ENCODE measurements at places on chromosomes 6 and 20. TPM values are rescaled to one million over a fixed set of nuclear protein-coding genes. Genes with fewer than 3 reads are reported as not detected.

DNA sequence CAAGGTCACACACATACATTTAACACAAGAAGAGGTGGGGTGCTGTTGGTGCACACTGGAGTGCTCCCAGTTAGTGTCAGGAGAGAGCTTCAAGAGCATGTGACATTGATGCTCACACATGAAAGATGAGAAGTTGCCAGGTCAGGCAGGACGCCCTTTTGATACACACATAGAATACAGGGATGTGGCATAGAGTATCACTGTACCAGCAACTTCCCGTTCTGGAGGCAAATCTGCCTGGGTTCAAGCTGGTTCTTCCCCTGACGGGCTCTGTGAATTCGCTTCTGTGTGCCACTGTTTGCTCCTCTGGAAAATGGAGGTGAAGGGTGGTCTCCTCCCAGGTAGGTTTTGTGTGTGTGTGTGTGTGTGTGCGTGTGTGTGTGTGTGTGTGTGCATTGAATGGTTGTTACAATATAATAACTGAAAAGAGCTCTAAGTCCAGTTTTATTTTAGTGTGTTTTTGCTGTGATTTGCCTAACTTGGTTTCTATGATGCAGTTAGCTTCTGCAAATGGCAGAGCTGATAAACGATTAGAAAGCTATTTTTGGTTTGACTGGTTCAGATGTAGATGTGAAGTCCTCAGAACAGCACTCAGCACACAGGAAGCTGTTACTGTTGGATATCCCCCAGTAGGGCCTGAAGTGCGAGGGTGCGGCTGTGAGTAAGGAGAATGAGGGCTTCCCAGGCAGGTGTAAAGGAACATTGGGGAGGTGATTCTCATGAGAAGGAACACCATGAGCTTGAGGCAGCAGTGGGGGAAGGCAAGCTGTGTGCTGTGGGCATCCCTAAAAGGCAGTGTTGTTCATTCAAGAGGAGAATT, 53.4 kb downstream of the HIVEP1 start:
- no peak for DNase-seq
- no peaks in the 10 kb centered on the region for H3K4me1 ChIP-seq
- no peaks in the 10 kb centered on the region for H3K36me3 ChIP-seq
- H3K27ac ChIP-seq = no peak overlapping the region
- H3K4me3 ChIP-seq = no peak overlapping the region

GRCh38 chr6:96381246-96381645, 140.4 kb upstream of the UFL1 start:
- no peaks in the 10 kb centered on the region for H3K36me3 ChIP-seq
- H3K27ac ChIP-seq = no peak overlapping the region
- no peak overlapping the region for H3K4me3 ChIP-seq
- no peak for DNase-seq

- no peaks in the 10 kb centered on the region for H3K36me3 ChIP-seq
- no peak overlapping the region for H3K27ac ChIP-seq
- H3K4me1 ChIP-seq = no peaks in the 10 kb centered on the region
- DNase-seq = no peak
Observed at GRCh38 chr6:37316071-37316470, 37.7 kb upstream of the RNF8 start.

DNA sequence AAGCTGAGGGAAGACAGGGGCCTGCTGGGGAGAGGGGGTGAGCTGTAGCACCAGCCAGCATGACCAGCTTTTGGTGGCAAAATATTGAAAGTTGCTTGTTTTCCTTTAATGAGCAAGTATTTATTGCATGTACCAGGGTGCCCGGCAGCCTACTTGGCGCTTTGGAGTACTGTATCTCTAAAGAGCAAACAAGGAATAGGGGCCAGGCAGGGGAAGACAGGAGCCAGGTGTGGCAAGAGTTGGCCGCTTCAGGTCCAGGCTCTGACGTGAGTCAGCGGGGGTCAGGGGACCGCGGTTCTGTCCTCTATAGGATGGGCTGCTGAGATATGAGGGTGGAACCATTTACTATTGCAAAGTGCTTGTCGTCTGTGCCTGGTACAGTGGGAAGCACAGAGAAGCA, 63.1 kb downstream of the PSMG4 start:
- DNase-seq = no peak
- no peak overlapping the region for H3K27ac ChIP-seq
- no peaks in the 10 kb centered on the region for H3K36me3 ChIP-seq
- H3K27me3 ChIP-seq = no peaks in the 10 kb centered on the region
- no peak overlapping the region for H3K4me3 ChIP-seq

DNA sequence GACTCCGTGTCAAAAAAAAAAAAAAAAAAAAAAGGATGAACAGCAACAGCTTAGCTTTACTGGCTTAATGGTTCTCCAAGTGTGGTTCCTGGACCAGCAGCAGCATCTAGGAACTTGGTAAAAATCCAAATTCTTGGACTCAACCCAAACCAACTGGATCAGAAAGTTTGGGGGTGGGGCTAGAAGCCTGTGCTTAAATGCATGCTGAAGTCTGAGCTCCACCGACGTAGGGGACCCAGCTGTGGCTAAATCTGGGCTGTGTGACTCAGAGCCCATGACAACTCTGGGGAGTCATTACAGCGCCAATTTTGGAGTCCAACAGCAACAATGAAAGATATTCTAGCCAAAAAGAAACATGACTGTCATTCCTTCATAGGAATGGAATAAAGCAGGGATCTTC, 13.6 kb upstream of the CHD6 start:
- no peak overlapping the region for H3K27ac ChIP-seq
- DNase-seq = peak; percentile 38
- H3K27me3 ChIP-seq = no peaks in the 10 kb centered on the region
- H3K36me3 ChIP-seq = no peaks in the 10 kb centered on the region
- H3K4me1 ChIP-seq = no peaks in the 10 kb centered on the region

DNA sequence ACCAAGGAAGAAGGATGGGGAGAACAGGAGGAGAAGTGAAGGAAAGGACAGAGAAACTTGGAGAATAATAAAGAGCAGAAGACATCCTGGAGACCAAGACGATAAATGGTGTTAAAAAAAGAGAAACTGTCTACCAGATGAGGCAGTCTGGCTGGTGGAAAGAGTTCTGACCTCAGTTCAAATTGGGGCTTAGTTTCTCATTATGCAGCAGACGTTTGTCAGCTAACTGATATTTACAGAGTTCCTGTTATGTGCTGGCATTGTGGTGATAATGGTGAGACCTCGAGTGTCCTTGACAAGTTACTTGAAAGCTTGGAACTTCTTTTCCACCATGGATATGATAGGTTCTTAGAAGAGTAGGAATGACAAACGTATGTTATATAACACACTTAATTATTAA, 142.7 kb downstream of the LRRC1 start:
- H3K4me3 ChIP-seq = no peak overlapping the region
- no peak for DNase-seq
- H3K36me3 ChIP-seq = no peaks in the 10 kb centered on the region

DNA sequence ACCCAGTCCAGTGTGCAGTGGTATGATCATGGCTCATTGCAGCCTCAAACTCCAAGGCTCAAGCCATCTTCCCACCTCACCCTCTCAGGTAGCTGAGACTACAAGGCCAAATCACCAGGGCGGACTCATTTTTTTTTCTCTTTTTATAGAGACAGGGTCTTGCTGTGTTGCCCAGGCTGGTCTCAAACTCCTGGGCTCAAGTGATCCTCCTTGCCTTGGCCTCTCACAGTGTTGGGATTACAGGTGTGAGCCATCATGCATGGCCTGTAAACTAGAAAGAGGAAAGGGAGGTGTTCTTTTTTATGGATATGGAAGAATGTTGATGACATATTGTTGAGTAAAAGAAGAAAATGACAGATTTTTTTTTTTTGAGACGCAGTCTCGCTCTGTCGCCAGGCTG, 5.1 kb upstream of the BEND3 start:
- H3K4me1 ChIP-seq = peaks cover 9% of the 10 kb centered on the region
- no peak for DNase-seq
- H3K36me3 ChIP-seq = no peaks in the 10 kb centered on the region
- H3K27ac ChIP-seq = no peak overlapping the region
- H3K27me3 ChIP-seq = no peaks in the 10 kb centered on the region

GRCh38 chr20:20261159-20261558, 106.7 kb upstream of the INSM1 start:
- H3K4me1 ChIP-seq = no peaks in the 10 kb centered on the region
- H3K36me3 ChIP-seq = no peaks in the 10 kb centered on the region
- DNase-seq = no peak

- peak overlapping the region; percentile 100 for H3K27ac ChIP-seq
- H3K4me1 ChIP-seq = no peaks in the 10 kb centered on the region
- DNase-seq = peak; percentile 90
- no peaks in the 10 kb centered on the region for H3K27me3 ChIP-seq
- H3K4me3 ChIP-seq = peak overlapping the region; percentile 56
Observed at GRCh38 chr6:26520850-26521599, 17.1 kb upstream of the HMGN4 start.

DNA sequence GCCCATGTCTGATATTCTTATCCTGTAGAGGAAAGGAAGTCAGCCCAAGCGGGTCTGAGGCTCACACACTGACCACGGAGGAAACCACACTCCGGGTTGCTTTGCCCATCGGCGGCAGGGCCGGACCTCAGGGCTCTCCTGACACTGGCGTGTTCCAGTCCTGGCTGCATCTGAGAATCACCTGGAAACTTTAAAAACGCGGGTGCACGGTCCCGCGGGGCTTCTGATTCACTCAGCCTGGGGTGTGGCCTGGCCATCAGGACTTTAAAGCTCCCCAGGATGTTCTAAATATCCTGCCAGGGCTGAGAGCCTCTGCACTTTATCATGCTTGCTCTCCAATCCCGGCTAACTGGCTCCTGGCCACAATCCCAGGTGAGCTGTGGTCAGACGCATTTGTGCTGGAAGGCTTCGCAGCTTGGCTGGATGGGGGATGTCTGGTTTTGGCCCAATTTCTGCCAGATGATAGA, 47.7 kb upstream of the DACT2 start:
- peak; percentile 81 for DNase-seq
- H3K36me3 ChIP-seq = no peaks in the 10 kb centered on the region
- H3K4me3 ChIP-seq = no peak overlapping the region
- H3K4me1 ChIP-seq = peaks cover 6% of the 10 kb centered on the region
- peak overlapping the region; percentile 8 for H3K27ac ChIP-seq

DNA sequence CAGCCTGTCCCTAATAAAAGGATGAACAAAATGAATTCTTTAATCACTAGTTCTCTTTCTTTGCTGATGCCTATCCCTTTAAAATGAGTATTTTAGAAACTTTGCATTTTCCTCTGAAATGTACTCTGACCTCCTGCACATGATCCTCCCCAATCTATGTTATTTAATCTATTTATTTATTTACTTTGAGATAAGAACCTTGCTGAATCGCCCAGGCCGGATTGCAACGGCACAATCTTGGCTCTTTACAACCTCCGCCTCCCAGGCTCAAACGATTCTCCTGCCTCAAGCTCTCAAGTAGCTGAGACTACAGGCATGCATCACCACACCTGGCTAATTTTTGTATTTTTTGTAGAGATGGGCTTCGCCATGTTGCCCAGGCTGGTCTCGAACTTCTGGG, 27.9 kb downstream of the ADTRP start:
- no peak overlapping the region for H3K4me3 ChIP-seq
- H3K27me3 ChIP-seq = no peaks in the 10 kb centered on the region
- no peak for DNase-seq
- no peaks in the 10 kb centered on the region for H3K4me1 ChIP-seq
- H3K36me3 ChIP-seq = no peaks in the 10 kb centered on the region
- H3K27ac ChIP-seq = no peak overlapping the region

DNA sequence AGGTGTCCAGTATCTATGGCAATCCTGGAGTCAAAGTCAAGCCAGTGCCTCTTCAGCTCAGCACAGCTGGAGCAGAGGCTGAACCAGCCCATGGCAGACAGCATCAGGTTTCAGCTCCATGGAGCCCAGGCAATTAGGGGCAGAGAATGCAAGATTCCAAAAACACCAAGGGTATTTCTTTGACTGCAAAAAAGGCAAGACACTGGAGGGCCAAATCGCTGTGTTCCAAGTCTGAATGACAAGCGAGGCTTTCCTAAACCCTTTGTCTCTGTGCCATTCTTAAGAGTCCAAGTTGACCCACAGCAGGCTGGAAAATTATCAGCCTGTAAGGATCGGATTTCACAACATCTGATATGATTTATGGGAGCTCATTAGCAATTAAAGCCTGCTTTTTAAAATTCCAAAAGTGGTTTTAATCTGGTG, 49.7 kb upstream of the TGM3 start:
- no peak overlapping the region for H3K27ac ChIP-seq
- H3K36me3 ChIP-seq = no peaks in the 10 kb centered on the region
- no peak overlapping the region for H3K4me3 ChIP-seq
- no peaks in the 10 kb centered on the region for H3K27me3 ChIP-seq
- DNase-seq = no peak

- H3K36me3 ChIP-seq = no peaks in the 10 kb centered on the region
- no peak overlapping the region for H3K4me3 ChIP-seq
- DNase-seq = no peak
- no peaks in the 10 kb centered on the region for H3K4me1 ChIP-seq
- H3K27ac ChIP-seq = no peak overlapping the region
- no peaks in the 10 kb centered on the region for H3K27me3 ChIP-seq
Observed at GRCh38 chr6:117955684-117956256, 48.7 kb downstream of the SLC35F1 start.

DNA sequence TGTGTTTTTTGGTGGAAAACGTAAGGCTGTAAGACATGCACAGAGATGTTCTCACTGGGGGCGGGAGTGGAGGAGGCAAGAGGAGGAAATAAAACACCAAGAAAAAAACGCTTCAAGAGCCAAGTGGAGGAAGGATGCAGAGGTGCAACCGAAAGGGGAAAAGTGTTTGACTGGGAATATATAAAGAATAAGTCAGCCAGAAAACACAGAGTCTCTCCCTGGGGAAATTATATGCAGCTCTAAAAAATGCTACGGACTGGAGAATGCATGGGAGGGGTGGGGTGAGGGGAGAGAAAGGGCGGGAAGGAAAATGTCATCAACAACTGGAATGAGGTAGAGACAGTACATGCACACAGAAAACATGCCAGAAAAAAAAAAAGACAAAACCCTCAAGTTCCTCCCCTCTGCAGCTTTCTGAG, 133.5 kb downstream of the SCML4 start:
- peak; percentile 25 for DNase-seq
- H3K36me3 ChIP-seq = no peaks in the 10 kb centered on the region
- H3K27me3 ChIP-seq = no peaks in the 10 kb centered on the region
- no peak overlapping the region for H3K4me3 ChIP-seq
- H3K27ac ChIP-seq = peak overlapping the region; percentile 86

DNA sequence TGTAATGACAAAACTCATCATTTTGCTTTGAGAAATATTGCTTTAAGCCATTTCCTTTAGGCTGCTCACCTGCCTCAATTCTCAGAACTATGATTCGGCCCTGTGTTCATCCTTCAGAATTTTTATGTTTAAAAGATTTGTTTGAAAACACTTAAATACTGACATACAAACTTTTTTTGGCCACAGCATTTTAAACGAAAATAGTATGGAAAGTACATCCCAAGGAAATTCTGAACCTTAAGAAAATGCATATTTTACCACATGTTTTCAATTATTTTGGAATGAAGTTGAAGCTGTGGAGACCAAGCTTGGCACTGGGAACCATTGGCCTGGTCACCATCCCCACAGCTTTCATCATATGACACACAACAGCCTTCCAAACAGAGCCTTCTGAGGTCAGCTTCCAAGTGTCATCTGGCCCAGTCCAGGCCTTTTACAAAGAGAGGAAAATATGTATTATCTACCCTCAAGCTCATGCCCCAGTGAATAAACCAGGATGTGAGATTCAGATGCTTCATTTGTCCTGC, 83.3 kb downstream of the SOD2 start:
- no peak overlapping the region for H3K27ac ChIP-seq
- H3K27me3 ChIP-seq = no peaks in the 10 kb centered on the region
- no peak overlapping the region for H3K4me3 ChIP-seq
- no peaks in the 10 kb centered on the region for H3K36me3 ChIP-seq

Gene CEP43
- 22.1 TPM for total RNA-seq

Gene FERMT1
- under 0.01 TPM for total RNA-seq

Data from uterus (tissue), 4 donors.